ENCODE measurements at places on chromosomes 1 and 21. TPM values are rescaled to one million over a fixed set of nuclear protein-coding genes. Genes with fewer than 3 reads are reported as not detected.

The VPS72 gene
- total RNA-seq: 44.0 TPM

The PPIAL4G gene
- not detected for total RNA-seq

The BATF3 gene
- 3.9 TPM for total RNA-seq

The KLF17 gene
- total RNA-seq: under 0.01 TPM

The SLC1A7 gene
- total RNA-seq: under 0.01 TPM

The UBXN10 gene
- not detected for total RNA-seq
